Fibroblast of skin of right quadriceps (primary cell): ENCODE measurements at places on chromosomes 6 and 20.

GRCh38 chr6:44468835-44469234 lies 81.3 kb downstream of the CDC5L start:
- DNase-seq = no peak

GRCh38 chr6:146857980-146858347 lies 259.2 kb downstream of the ADGB start:
- peak; percentile 17 for DNase-seq

DNA sequence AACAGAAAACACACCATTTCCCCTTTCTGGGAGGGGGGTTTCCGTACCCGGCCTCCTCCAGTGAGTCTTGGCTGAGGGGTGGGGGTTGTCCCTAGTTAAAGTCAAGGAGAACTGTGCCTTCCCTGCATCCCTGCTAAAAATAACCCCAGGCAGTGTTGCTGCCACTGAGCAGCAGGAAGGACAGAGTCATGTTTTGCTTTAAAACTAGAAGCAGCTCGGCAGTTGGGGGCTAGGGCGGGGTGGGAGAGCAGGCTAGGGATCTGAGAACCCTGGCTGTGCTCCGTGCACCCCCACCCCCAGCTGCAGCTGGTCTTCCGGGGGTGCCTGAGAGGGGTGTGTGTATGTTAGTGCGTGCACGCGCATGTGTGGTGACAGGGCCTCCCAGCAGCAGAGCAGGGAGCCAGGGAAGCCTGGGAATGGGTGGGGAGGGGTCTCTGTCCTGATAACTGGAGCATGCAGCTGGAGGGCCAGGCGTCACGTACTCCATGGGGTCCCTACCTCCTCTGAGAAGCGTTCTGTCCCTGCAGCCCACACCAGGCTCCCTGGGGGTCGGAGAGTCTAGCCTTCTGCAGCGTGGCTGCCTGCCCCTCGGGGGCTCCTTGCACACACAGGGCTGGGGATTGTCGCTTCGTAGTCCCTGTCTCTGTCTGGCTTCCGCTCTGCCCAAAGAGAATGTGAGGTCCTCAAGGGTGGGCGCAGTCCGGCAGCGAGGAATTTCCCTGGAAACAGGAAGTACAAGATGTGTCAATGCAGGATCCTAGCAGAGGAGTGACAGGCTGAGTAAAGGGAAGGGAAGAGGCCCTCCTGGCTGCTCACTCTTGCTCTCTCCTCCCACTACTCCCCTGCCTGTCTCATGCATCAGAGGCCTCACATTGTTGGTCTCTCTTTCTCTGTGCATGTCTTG lies 16.8 kb upstream of the ARMC12 start:
- DNase-seq = peak; percentile 54

GRCh38 chr20:62400541-62400940 lies 6.5 kb downstream of the CABLES2 start:
- no peak for DNase-seq

DNA sequence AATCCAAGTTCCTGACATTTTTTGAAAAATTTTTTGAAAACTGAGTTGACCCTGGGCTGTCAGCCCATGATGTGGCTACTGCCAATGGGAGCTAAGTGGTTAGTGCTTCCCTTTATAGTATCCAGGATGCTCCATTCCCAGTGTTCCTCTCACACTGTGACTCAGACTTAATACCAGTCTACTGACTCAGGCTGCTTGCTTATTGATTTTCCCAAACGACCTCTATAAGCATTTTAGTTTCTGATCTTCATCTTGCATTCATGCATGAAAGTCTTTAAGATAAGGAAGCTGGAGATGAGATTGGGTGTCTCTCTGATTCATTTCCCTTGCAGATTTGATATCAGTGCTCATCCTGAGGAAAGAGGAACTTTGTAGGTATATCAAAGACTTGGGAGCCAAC lies 560.0 kb downstream of the TBC1D32 start:
- DNase-seq = peak; percentile 48

DNA sequence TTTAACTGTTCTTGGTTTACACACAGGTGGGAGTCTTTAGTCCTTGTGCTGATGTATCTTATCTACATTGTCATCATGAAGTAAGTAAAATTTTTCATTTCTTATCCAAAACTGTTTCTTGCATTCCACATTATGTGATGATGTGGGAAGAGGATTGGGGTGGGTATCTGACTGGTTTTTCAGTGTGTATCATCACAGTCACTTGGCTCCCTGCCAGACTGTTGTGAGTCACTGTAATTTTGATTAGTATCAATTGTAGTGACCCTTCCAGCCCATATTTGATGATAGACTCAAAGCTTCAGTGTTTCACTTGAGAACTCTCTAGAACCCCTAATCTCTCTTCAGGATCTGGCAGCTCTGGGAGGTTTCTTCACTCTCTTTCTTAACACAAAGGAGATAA lies 84.5 kb upstream of the RIN2 start:
- DNase-seq = no peak

DNA sequence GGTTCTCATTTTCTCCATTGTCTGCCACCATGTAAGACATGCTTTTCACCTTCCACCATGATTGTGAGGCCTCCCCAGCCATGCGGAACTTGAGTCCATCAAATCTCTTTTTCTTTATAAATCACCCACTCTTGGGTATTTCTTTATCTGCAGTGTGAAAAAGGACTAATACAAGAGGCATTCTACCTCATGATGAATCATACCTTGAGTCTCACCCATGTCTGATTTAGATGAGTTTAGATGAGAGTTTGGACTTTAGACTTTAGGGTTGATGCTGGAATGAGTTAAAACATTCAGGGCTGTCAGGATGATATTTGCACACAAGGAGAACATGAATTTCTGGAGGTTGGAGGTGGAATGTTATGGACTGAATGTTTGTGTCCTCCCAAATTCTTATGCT lies 545.6 kb downstream of the C6orf118 start:
- no peak for DNase-seq

DNA sequence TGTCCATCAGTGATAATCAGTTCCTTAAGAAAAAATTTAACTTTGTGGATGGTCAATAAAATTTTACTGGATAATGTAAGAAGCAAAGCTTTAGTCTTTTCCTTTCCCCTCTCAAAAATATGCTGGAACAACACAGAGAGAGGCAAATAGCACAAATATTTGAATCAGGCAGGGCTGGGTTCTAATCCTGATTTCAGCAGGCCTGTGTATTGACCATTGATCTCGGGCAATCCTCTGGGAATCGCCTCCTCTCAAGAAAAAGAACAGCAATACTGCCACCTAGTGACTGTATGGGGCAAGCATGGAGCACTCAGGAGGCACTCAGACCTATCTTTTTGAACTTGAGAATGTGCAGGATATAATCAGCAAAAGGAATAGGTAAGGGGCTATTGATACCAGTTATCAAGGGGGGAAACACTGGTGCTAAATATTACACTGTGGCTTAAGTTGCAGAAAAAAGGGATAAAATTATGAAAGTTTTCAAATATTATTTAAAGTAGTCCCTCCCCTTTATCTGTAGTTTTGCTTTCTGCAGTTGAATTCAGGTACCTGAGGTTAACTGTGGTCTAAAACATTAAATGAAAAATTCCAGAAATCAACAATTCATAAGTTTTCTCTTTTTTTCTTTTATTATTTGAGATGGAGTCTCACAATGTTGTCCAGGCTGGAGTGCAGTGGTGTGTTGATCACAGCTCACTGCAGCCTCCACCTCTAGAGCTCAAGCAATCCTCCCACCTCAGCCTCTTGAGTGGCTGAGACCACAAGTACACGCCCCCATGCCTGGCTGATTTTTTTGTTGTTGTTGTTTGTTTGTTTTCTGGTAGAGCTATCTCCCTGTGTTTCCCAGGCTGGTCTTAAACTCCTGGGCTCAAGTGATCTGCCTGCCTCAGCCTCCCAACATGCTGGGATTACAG lies 91.8 kb upstream of the NHSL1 start:
- peak; percentile 68 for DNase-seq

DNA sequence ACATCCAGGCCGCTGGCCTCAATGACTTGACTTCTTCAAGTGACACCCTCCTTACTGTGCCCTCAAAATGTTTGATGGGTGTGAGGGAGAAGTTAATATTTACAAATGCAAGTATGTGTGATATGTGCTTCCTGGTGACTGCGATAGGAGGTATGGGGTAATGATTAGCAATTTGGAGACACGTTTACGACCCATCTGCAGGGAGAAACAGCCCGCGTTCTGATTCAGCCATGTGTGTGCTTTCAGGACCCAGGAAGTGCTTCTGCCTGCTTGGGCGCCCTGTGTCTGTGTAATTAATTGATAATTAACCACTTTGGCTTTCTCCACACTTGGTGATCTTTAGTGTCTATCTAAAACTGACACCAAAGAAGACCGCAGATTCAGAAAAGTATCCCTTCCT lies 25.0 kb downstream of the SIRPA start:
- no peak for DNase-seq

DNA sequence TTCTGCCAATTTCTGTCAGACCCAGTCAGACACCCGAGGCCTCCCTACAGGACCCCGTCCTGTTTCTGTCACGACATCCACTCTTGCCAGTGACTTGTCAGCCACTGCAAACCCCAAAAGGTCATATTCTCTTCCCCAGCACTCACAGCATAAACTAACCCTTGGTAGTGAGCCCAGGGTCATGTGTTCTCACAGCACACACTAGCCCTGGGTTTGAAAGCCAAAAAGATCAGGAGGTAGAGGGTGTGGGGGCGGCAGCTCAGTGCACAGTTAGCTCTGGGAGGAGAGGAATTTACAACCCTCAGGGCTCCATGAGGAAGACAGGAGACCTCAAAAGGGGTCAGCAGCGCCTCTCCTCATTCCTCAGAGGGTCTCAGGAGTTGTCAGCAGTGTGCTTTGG lies 9.9 kb upstream of the SNX9 start:
- no peak for DNase-seq

DNA sequence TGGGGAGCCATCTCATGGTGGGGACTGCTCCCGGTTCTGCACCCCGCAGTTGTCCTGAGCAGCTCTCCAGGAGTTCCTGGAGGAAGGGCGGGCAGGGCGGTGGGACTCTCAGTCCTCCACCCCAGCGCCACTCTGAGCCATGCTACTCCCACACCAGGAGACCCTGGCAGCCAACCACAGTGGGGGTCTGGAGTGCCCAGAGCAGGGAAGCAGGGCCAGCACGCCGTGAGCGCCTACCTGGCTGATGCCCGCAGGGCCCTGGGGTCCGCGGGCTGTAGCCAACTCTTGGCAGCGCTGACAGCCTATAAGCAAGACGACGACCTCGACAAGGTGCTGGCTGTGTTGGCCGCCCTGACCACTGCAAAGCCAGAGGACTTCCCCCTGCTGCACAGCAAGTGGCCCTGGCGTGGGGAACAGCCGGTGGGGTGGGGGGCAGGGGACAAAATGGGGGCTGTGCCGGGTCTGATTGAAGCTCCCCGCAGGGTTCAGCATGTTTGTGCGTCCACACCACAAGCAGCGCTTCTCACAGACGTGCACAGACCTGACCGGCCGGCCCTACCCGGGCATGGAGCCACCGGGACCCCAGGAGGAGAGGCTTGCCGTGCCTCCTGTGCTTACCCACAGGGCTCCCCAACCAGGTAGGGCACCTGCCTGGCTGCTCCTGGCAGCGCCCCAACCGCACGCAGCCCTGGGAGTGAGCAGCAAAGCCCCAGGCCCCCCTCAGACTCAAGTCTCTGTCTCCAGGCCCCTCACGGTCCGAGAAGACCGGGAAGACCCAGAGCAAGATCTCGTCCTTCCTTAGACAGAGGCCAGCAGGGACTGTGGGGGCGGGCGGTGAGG lies 1.6 kb upstream of the TNFRSF6B start:
- DNase-seq = no peak

GRCh38 chr6:108359901-108360882 lies 65.3 kb downstream of the AFG1L start:
- peak; percentile 18 for DNase-seq

DNA sequence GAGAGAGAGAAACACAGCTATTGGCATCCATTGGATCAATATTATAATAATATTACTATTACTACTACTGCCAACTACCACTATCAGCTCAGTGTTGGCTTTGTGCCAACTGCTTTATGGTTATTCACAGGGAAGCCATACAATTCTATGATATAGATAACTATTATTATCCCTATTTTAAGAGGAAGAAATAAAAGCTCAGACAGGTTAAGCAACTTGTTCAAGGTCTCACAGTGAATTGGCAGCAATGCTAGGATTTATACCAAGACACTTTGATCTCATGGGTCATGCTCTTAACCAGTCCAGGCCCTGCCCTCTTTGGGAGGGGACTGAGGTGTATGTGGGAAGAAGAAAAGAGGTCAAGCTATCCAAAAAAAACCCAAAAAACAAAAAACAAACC lies 82.0 kb upstream of the TRAF3IP2 start:
- no peak for DNase-seq

- no peak for DNase-seq
Measured at GRCh38 chr6:150634964-150635292, 35.2 kb downstream of the PLEKHG1 start.

GRCh38 chr20:63447320-63447719 lies 25.1 kb downstream of the KCNQ2 start:
- DNase-seq = no peak

GRCh38 chr20:9454791-9455190 lies 59.6 kb upstream of the LAMP5 start:
- DNase-seq = peak; percentile 15

DNA sequence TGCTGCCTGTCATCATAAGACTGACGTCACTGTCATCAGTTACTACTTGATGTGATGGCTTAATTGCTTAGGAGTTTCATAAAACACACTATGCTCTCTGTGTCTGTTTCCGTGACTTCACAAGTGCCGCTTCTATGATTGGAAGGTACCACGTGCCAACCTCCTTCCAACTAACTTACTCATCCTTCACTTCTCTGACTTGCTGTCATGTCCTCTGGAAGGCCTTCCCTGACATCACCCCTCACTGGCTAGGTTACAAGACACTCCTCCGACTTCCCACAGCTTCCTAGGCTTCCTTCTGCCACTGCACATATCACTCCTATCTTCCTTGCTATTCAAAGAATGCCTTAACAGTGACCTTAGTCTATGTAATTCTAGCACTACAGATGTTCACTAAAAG lies 20.4 kb downstream of the SERINC3 start:
- peak; percentile 54 for DNase-seq

GRCh38 chr6:66264376-66264775 lies 557.4 kb upstream of the EYS start:
- DNase-seq = no peak

DNA sequence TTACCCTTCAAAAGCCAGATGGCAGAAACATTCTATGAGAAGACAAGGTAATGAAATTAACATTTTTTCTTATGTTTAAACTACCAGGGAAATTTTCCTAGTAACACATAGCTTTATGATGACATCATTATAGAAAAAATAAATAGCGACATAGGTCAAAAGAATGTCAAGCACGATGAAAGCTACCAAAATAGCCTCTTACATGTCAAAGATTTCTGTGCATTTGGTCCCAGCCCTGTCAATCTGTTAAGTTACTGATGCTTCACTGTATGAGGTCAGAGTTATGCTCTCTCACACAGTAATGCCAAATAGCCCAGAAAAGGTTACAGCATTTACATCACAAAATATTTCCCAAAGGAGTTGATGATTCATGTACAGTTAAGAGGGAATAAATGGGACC lies 199.8 kb upstream of the DEFB112 start:
- DNase-seq = peak; percentile 14

GRCh38 chr20:25251558-25251957 lies 3.7 kb downstream of the PYGB start:
- no peak for DNase-seq

GRCh38 chr6:88872962-88873361 lies 90.5 kb downstream of the RNGTT start:
- DNase-seq = no peak

GRCh38 chr6:134636186-134636799 lies 313.6 kb downstream of the ALDH8A1 start:
- no peak for DNase-seq
